ENCODE measurements at places on chromosomes 1 and 21.
A peak's percentile ranks its signal among the peaks of the same experiment; 100 is the strongest.

GRCh38 chr1:116698244-116698595, 30.7 kb upstream of the IGSF3 start:
- DNase-seq = no peak

GRCh38 chr1:117567435-117567834, 38.4 kb upstream of the TENT5C start:
- DNase-seq = no peak

DNA sequence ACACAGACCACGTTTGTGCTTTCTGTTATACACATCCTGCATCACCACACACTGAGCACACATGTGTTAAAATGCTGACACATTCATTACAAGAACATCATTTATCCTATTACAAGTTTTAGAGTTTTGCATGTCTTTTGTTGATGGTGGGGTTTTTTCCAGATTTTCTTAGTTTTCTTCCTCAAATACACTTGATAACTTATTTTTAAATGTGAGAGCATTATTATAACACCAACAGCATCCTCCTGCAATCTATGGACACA, 67.3 kb downstream of the TGFBR3 start:
- DNase-seq = no peak

DNA sequence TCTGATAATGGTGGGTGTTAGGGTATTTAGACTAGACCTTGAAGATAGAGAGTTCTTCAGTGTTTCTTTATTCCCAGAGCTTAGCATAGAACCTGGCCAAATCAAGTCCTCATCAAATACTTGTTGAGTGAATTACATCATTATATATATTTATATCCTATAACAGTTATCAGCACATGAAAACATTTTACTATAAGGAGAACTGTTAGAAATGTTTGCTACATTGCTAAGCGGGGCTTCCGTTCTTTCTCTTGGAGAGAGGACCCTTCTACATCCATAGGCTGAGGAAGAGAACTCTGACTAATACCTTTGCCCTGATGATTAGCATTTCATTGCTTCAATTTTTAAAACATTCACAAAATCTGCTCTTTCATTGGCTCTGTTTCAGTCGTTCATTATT, 66.5 kb upstream of the NBL1 start:
- DNase-seq = no peak

- no peak for DNase-seq
Measured at GRCh38 chr1:32869923-32870614, 643 bp downstream of the FNDC5 start.

DNA sequence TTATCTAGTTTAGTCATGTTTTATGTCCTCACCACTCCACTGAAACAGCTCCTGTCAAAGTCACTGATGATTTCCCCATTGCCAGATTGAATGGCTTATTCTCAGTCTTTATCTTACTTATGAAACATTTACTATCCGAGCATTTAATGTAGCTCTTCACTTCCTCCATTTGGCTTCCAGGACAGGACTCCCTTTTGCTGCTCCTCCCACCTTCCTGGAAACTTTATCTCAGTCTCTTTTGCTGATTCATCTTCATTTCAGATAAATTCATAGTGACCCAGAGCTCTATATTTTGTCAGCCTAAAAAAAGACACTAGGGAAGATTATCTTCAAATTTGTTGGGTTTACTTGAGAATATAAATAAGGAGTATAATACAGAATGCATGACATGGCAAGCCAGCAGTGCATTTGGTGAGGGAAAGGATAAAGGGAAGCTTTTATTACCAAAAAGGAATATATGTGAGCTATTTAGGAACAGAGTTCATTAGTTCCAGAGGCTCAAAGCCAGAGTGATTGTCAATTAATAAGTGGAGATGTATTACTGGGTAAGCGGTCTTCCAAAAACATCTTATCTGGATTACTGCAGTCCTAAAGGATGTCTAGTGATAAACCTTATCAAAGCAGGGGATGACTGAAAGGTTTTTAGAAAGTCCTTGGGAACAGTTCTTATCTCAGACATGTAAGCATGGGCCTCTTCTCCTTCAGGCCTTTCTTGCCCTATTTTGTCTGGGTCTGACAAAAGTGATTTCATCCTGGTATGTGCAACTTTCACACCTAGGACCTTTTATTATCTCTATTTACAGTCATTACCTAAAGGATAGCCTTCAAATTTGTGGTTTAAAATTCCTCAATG, 25.6 kb downstream of the IL23R start:
- peak; percentile 11 for DNase-seq

DNA sequence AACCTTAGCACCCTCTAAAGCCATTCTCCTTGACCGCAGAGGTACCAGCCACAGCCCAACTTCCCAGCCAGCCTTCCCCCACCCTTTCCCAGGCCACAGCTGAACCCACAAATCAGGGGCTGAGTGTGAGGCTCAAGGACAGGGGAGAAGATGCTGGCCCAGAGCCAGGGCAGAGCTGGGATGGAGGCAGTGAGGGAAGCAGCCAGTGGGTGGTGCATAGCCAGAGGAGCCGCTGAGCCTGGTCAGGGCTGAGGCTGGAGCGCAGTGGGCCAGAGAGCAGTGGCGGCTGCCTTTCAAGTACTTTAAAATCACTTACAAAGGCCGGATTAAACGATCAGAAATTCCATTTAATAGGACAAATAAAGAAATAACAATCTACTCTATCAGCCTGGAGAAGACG, 36.3 kb downstream of the DMAP1 start:
- no peak for DNase-seq

DNA sequence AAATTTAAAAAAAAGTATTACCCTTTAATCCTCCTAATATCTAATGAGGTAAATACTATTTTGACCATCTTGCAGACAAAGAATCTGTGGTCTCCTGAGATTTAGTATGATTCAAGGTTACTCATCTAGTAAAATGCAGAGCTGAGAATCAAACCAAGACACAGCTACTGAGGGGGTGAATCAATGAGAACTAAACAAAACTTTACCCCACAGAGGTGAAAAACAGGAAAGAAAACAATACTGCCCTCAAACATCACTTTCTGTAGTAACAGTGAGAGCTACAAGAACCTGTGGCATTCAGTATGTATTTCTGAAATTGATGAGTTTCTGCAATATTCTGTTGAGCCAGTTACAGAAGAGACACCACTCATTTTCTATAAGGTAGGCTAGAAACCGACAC, 85.1 kb downstream of the JAK1 start:
- no peak for DNase-seq

DNA sequence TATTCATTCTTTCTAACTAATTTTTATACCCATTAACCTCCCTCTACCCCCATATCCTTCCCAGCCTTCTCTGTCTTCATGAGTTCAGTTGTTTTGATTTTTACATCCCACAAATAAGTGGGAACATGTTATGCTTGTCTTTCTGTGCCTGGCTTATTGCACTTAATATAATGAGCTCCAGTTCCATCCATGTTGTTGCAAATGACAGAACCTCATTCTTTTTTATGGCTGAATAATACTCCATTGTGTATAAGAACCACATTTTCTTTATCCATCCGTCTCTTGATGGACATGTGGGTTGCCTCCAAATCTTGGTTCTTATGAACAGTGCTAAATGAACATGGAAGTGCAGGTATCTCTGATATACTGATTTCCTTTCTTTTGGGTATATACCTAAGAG, 21.5 kb downstream of the AGPAT3 start:
- DNase-seq = no peak
